ENCODE measurements at places on chromosomes 5 and 9.

- no peaks in the 10 kb centered on the region for H3K27me3 ChIP-seq
- no peaks in the 10 kb centered on the region for H3K36me3 ChIP-seq
These were observed 309.4 kb downstream of the NR3C1 start for GRCh38 chr5:143094087-143094521.

DNA sequence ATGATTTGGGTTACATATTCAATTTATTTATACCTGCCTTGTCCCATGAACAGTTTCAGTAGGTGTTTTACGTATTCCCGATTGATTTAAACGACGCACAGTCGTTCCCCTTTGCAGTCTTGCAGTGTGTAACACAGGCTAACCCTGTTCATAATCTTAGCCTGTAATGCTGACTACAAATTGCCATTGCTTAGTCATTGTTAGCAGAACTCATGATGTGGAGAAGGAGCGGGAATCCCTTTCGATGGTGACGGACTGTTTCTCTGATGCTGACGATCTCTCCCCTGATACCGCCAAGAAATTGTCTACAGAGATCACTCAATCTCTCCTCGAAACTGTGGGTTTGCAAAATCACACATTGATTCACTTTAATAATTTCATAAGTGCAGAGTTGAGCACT, 93.2 kb downstream of the MRPL36 start:
- DNase-seq, result no peak
- no peaks in the 10 kb centered on the region for H3K4me1 ChIP-seq
- H3K4me3 ChIP-seq, result no peak overlapping the region
- H3K27me3 ChIP-seq, result peaks cover 2% of the 10 kb centered on the region
- H3K27ac ChIP-seq, result no peak overlapping the region

DNA sequence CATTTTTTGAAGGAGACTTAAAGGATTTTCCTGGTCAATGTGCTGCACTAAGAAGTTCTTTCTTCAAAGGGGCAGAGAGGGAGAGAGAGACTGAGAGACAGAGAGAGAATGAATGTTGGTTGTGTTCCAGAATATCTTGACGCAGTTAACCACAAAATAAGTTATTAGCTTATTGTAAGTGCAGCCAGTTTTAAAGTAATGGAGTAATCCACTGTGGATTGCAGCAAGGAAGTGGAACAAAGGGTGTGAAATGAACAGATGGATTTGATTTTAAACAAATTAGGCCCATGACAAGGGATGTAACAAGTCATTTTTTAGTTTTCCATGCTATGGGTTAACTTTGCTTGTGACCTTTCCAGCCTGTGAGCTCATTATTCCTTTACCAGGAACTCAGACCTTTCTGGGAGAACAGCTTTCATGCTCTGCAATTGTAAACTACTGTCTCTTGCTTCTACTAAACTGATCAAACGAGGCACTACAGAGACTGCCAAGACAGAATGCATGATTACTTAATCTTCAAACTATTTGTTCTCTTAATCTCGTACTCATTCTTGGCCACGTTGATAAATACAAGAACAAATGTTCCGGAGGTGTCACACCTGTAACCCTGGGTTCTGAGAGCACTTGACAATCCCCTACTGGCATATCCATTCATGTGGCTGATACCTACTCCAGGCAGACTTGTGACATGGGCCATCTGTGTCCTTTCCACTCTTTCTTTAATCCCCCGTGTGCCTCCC, 131.1 kb downstream of the TLE1 start:
- H3K4me1 ChIP-seq, result no peaks in the 10 kb centered on the region
- H3K4me3 ChIP-seq, result no peak overlapping the region
- no peaks in the 10 kb centered on the region for H3K27me3 ChIP-seq
- H3K27ac ChIP-seq, result no peak overlapping the region

DNA sequence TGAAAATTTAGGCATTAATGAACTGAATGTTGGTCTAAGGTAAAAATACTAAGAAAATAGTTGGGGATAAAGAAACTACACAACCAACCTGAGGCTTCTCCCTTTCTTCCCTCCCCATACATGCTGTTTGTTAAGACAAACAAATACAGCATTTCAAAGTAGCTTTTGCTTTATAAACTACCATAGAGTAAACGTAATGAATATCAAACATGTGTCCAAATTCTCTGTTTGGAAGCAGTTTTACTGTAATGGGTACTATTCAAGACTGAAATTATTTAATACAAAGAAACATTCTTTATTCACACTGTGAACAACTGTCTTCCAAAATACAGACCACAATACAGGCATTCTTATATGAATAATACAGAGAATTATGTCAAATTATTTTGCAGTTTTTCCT, 52.0 kb downstream of the SLC44A1 start:
- no peak overlapping the region for H3K4me3 ChIP-seq
- H3K4me1 ChIP-seq, result no peaks in the 10 kb centered on the region
- DNase-seq, result no peak
- no peak overlapping the region for H3K27ac ChIP-seq
- no peaks in the 10 kb centered on the region for H3K27me3 ChIP-seq

DNA sequence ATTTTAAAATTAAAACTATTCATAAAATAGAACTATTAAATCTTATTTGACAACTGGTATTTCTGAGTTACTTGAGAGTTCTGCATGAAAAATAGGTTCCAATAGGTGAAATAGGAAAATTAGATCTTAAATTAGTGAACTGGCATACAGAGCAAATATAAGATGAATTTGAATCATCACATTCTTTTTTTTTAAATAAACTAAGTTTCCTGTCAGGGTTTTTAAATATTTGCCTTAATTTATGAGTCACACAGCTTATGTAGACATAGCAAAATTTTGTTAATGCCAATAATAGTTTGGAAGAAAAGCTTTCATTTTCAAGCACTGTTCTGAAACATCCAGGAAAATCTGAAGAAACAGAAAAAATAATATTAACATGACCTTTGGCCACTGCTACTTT, 311.7 kb upstream of the HAPLN1 start:
- no peaks in the 10 kb centered on the region for H3K36me3 ChIP-seq
- no peaks in the 10 kb centered on the region for H3K27me3 ChIP-seq
- no peaks in the 10 kb centered on the region for H3K4me1 ChIP-seq
- no peak for DNase-seq

- no peaks in the 10 kb centered on the region for H3K36me3 ChIP-seq
- peaks cover 10% of the 10 kb centered on the region for H3K27me3 ChIP-seq
- H3K27ac ChIP-seq, result no peak overlapping the region
These were observed 292.7 kb downstream of the CWC27 start for GRCh38 chr5:65061250-65061973.

GRCh38 chr5:1118738-1119137, 6.9 kb upstream of the SLC12A7 start:
- no peaks in the 10 kb centered on the region for H3K27me3 ChIP-seq
- DNase-seq, result no peak
- no peak overlapping the region for H3K27ac ChIP-seq
- no peaks in the 10 kb centered on the region for H3K36me3 ChIP-seq

DNA sequence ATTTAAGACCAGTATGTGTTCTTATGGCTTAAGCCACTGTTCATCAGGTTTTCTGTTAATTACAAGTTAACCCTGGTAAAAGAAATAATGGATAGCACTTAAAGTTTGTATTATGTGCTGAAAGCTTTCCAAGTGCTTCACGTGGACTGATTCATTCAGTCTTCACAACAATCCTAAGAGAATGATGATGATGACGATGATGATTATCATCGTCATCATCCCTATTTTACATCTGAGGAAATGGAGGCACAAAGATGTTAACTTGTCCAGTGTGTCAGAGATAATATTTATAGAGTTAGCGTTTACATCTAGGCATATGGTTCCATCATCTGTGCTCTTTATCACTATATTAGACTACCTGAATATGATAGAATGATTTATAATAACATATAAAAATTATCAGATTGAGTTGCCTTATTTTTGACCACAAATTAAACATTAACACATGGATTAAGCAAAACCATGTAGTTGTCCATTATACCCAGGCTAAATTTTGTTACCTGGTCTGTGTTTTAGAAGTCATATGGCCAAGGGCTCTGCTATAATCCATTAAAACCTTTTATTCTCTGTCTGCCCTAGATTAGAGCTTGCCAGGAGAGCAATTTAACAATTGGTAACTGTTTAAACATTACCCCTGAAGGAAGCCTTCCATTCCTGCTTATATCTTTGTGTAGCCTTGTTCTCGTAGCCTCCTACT, 102.3 kb upstream of the MAP3K1 start:
- H3K36me3 ChIP-seq, result no peaks in the 10 kb centered on the region
- DNase-seq, result no peak
- H3K27me3 ChIP-seq, result peaks cover 2% of the 10 kb centered on the region
- no peak overlapping the region for H3K4me3 ChIP-seq

- no peak overlapping the region for H3K4me3 ChIP-seq
- no peaks in the 10 kb centered on the region for H3K36me3 ChIP-seq
- no peaks in the 10 kb centered on the region for H3K27me3 ChIP-seq
- H3K4me1 ChIP-seq, result no peaks in the 10 kb centered on the region
- DNase-seq, result no peak
These were observed 144.4 kb upstream of the ANKRD55 start for GRCh38 chr5:56377573-56377972.

- peaks cover 44% of the 10 kb centered on the region for H3K36me3 ChIP-seq
- no peaks in the 10 kb centered on the region for H3K4me1 ChIP-seq
- H3K27me3 ChIP-seq, result no peaks in the 10 kb centered on the region
- H3K27ac ChIP-seq, result no peak overlapping the region
- H3K4me3 ChIP-seq, result no peak overlapping the region
These were observed 11.3 kb downstream of the SLC23A1 start for GRCh38 chr5:139371482-139372435.

- H3K36me3 ChIP-seq, result no peaks in the 10 kb centered on the region
- H3K4me3 ChIP-seq, result no peak overlapping the region
- no peak overlapping the region for H3K27ac ChIP-seq
- no peak for DNase-seq
- no peaks in the 10 kb centered on the region for H3K4me1 ChIP-seq
These were observed 28.2 kb upstream of the HSPA9 start for GRCh38 chr5:138603249-138603920.

DNA sequence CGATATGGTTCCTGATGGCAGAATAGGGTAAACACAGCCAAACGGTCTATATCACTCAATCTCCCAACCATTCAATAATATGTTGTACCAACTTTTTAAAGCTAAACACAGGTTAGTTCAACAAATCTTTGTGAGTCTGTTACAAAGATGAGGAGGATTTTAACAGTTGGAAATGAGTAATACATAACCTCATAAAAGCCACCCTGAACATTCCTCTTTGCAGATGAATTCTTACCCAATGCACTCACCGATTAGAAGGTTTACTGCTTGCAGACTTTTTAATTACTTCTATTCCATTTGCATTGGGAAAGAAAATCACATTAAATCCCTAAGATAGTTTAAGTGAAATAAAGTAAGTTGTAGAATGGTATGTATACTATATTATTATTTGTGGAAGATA, 23.3 kb upstream of the TRMT10B start:
- H3K4me3 ChIP-seq, result no peak overlapping the region
- no peaks in the 10 kb centered on the region for H3K27me3 ChIP-seq
- H3K27ac ChIP-seq, result no peak overlapping the region

GRCh38 chr5:112270299-112271293, 148.5 kb downstream of the EPB41L4A start:
- no peaks in the 10 kb centered on the region for H3K4me1 ChIP-seq
- H3K36me3 ChIP-seq, result no peaks in the 10 kb centered on the region
- H3K27me3 ChIP-seq, result peaks cover 2% of the 10 kb centered on the region
- H3K27ac ChIP-seq, result no peak overlapping the region
- no peak for DNase-seq

DNA sequence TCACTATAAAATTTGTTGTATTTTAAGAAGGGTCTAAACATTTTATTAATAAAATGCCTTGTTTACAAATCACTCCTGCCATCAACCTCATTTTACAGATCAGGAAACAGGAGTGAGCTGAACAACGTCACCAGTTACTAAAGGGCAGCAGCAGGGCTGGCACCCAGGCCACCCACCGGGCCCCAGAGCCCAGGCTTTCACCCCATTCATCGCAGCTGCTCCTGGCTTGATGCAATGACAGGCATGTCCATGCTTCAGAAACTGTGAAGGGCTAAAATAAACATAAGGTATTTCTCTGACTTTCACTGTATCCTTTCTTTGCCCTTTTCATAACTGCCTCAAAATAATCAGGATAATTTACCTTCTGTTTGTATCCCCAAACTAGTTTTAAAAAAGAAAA, 18.1 kb downstream of the MED27 start:
- H3K27ac ChIP-seq, result no peak overlapping the region
- peaks cover 30% of the 10 kb centered on the region for H3K36me3 ChIP-seq
- H3K4me1 ChIP-seq, result no peaks in the 10 kb centered on the region
- DNase-seq, result no peak

DNA sequence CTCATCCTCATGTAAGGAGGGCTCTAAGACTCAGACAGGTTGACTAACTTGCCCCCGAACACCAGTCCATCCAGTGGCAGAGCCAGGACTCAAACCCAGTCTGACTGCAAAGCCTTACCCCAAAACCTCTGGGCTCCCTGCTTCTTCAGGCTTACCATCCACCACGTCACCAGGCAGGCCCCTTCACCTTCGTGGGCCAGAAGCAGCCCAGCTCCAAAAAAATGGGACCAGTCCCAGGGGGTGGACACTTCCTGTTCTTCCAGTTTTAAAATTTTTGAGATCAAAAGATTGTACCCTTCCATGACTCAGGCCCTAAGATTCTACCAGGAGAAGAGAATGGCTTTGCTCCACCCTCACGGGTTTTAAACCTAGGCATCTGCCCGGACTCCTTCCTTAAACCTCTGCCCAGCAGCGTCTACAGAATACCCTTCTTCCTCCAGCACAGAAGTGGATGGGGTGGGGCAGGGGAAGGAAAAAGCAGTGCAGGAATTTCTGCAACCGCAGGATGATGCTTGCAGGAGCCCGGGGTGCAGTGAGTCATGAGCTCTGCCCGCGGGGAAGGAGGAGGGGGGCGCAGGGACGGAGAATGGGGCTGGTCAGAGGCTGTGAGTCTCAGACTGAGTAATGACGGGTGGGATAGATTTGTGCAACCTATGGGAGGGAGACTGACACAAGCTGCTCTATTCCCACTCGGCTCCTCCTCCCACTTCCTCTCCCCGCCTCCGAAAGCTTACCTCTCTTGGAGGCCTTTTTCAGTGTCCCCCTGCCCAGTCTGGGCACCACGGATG, 50.4 kb upstream of the STXBP1 start:
- H3K27ac ChIP-seq, result no peak overlapping the region
- H3K4me1 ChIP-seq, result peaks cover 31% of the 10 kb centered on the region
- no peak for DNase-seq
- no peaks in the 10 kb centered on the region for H3K27me3 ChIP-seq
- H3K36me3 ChIP-seq, result no peaks in the 10 kb centered on the region

DNA sequence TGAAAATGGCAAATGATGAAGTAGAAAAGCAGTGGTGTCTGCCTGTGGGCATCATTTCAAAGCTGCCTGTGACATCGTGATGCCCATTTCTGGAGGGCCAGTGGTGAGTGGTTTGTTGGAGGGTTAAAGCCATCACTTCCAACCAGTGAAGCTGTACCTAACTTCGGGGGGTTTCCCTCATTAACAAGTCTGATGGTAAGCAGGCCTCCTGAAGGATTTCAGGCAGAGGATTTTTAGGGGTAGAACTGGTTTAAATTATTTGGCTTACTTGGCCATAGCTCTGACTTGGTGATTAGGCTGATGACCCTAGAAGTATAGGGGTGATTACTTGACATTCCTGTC, 10.7 kb downstream of the TNFAIP8 start:
- peak overlapping the region; percentile 75 for H3K4me3 ChIP-seq
- H3K27ac ChIP-seq, result peak overlapping the region; percentile 76
- no peak for DNase-seq
- no peaks in the 10 kb centered on the region for H3K27me3 ChIP-seq
- peaks cover 13% of the 10 kb centered on the region for H3K36me3 ChIP-seq
- H3K4me1 ChIP-seq, result peaks cover 91% of the 10 kb centered on the region

All from CD4-positive, CD25-positive, alpha-beta regulatory T cell (primary cell).